ENCODE measurements at places on chromosomes 11 and 22.

GRCh38 chr11:28704801-28705200 is 596.6 kb downstream of the METTL15 start:
- no peak for DNase-seq

GRCh38 chr22:35987487-35987886 is 41.1 kb downstream of the RBFOX2 start:
- no peak for DNase-seq

- no peak for DNase-seq
Observed at GRCh38 chr11:60880643-60881282, 13.4 kb downstream of the ZP1 start.

DNA sequence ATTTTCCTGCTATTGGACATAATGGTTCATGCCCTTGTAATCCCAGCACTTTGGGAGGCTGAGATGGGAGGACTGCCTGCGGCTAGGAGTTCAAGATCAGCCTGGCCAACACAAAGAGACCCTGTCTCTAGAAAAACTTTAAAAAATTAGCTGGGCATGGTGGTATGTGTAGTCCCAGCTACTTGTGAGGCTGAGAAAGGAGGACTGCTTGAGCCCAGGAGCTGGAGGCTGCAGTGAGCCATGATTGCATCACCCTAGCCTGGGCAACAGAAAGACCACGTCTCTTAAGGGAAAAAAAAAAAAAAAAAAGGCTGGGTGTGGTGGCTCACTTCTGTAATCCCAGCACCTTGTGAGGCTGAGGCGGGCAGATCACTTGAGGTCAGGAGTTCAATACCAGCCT is 94.0 kb downstream of the APOL5 start:
- DNase-seq, result no peak

GRCh38 chr22:39825661-39826102 is 67.9 kb downstream of the ENTHD1 start:
- DNase-seq, result no peak

DNA sequence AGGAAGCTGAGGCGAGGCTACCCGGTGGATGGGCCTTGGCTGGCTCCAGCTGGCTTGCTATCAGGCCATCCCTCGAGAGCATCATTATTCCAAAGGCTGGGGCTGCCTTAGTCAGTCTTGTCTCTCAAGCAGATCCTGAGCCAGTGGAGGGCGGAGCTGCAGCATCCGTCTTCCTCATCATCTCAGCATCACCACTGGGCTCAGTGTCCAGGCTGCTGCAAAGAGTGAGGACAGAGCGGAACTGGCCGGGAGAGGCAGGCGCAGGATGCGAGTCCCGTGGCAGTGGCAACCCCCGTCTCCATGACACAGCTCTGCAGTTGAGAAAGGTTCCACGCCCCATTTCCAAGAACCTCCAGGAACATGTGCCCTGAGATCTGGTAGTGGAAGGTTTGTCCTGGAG is 4.4 kb downstream of the TP53I11 start:
- no peak for DNase-seq

DNA sequence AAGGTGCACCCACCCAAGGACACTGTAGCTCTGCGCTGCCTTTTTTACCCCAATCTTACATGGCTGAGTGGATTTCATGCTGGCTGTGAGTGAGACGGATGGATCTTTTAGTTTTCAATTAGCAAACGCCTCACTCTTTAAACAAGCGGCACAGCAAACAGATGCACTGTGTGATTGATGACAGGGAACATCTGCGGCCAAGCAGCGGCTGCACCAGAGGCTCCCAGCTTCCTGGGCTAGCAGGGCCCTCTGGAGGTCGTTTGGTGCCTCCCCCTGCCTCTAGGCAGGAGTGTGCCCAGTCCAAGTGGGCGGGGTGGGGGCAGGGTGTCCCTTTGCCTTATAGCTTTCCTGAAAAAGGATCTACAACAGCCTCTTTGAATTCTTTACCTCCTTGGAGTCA is 2.1 kb upstream of the DRD2 start:
- no peak for DNase-seq
